Activated T-cell treated with anti-CD3 and anti-CD28 coated beads for 4 hours (primary cell): ENCODE measurements at places on chromosomes 1 and 21.

DNA sequence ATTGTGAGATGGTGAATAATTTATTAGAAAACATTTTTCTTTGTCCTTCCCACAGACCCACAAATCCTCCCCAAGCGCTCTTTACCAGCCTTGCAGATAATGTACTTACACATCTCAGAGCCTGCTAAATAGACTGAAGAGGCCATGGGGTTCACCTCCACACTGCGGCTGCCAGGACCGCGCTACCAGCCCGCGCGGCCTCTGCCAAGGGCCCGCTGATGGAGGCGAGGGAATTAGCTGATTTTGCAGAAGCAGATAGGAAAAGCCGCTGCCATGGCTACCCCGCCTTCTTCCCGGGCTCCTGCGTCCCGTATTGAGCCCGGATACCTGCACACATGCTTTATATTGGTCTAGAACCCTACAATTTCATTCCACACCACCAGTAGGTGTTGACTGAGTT lies 248.0 kb upstream of the FOXD3 start:
- DNase-seq = no peak

GRCh38 chr1:243667591-243667990 lies 182.5 kb downstream of the AKT3 start:
- no peak for DNase-seq

- no peak for DNase-seq
Observed at GRCh38 chr21:17352996-17353655, 159.7 kb upstream of the CXADR start.

- no peak for DNase-seq
Observed at GRCh38 chr1:221875004-221875330, 133.1 kb upstream of the DUSP10 start.

DNA sequence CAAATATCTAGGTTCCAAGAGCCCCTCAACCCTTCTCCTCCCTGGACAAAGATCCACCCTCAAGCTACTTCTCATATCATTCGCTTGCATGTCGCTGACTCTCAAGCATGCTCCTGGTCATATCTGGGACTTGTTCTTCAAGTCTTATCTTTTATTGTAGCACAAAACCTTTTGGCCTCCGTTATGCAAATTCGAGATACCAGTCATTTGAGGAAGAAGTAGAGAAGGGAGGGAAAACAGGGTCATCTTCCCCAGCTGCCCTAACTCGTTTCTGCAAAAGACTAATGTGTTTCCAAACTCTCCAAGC lies 63.8 kb upstream of the ETS2 start:
- DNase-seq = no peak

DNA sequence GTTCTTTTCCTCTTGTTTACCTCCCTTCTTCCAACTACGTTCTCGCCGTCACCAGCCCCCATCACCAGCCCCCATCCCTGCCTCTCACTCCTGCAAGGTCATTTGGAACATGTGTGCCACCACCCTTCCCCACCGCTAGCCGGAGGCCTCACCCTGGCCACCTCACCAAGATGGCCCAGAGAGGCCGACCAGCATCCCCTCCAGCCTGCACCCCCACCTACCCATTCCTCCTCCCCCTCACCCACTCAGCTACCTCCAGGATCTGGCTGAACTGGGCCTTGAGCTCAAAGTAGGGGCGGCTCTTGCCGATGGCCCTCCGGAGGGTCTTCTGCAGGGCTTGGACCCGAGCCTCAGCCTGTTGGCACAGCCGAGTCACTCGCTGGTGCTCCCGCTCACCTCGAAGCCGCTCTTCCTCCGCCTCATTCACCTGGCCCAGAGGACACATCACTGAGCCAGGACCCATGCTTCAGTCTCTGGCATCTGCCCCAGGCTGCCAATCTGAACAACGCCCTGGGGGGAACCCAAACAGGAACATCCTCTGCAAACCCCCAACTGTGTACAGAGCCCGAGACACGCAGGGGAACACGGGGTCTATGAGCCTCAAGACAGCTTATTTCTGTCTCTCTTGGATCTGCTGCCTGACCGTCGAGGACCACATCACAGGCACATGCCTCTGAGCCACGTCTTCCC lies 12.8 kb downstream of the SH3BP5L start:
- no peak for DNase-seq

GRCh38 chr1:174153085-174153824 lies 6.1 kb upstream of the RABGAP1L start:
- DNase-seq = no peak

- no peak for DNase-seq
Observed at GRCh38 chr1:147505568-147505967, 35.7 kb upstream of the BCL9 start.
